ENCODE measurements at places on chromosomes 4 and X.

DNA sequence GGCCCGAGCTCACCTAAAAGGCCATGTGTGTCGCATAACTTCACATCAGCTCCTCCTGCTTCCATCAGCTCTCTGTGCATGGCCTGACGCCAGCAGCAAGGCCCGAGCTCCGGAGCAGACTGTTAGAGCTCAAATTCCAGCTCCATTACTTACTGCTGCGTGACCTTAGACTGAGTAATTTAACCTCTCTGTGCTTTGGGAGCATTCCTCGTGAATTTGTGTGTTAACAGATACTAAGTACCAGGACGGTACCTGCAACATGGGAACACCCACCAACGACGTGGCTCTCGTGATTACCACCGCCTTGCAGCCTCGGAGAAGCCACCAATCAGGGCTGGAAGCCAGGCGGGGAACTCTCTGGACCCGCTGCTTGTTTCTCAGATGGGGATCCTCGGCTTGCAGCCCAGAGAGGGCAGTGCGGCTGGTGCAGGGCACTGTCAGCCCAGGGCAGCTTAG lies 12.9 kb downstream of the LETM1 start:
- no peak for DNase-seq

DNA sequence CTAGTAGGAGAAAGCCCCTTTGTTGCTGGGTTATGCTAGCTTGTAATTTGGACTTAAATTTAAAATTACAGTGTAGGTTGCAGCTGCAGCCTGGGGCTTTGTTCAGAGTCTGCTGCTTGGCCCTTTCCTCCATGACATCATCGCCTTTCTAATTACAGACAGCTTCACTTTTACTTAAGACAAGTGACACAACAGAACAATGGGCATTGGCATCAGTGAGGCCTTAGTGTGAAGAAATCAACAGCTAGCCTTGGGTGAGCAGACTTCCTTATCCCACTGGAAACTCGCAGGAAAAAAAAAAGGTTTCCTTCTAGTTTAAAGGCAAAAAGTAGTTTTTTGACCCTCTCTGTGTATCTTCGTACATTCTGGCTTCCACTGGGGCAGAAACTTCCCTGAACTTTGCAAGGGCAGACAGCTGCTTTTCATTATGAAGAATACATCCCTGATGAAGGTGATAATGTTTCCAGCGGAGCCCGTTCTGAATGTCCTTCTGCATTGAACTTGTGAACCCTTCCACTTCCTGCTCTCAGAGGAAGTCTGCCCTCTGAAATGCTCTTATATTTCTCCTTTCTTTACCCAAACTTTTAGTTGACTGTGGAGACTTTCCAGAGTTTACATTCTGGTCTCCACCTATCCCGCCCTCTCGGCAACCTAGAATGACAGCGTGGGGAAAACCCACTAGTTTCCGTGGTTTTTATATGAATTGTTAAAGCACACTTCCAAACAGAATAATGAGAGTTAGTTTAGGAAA lies 123.2 kb upstream of the FAM9C start:
- no peak for DNase-seq

GRCh38 chrX:69951753-69952152 lies 98.0 kb downstream of the AWAT2 start:
- DNase-seq: no peak

- no peak for DNase-seq
These were observed 62.8 kb downstream of the BEX3 start for GRCh38 chrX:103439161-103439560.

GRCh38 chr4:48543796-48544195 lies 53.7 kb downstream of the ZAR1 start:
- no peak for DNase-seq

GRCh38 chrX:108511721-108512120 lies 72.1 kb downstream of the COL4A5 start:
- DNase-seq: no peak

- no peak for DNase-seq
These were observed 33.0 kb downstream of the GSTCD start for GRCh38 chr4:105741548-105741947.

GRCh38 chrX:110402850-110403221 lies 44.2 kb downstream of the RTL9 start:
- DNase-seq: no peak

DNA sequence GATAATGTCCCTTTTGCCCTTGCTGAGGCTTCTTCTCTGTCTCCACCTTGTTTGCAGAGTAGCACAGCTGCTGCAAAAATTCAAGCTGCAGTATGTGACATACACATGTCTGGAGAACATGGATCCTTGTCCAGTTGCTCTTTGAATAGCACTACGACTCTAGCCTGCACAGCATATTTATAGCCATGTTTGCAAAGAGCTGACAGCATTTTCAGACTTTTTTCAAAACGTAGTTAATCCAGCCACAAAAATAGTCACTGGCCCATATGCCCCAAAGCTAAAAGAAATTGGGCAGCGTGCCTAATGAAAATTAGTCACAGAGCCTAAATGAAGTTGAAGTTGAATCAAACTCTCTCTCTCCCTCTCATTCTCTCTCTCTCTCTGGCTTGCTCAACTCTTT lies 17.5 kb downstream of the SLC16A2 start:
- DNase-seq: no peak

DNA sequence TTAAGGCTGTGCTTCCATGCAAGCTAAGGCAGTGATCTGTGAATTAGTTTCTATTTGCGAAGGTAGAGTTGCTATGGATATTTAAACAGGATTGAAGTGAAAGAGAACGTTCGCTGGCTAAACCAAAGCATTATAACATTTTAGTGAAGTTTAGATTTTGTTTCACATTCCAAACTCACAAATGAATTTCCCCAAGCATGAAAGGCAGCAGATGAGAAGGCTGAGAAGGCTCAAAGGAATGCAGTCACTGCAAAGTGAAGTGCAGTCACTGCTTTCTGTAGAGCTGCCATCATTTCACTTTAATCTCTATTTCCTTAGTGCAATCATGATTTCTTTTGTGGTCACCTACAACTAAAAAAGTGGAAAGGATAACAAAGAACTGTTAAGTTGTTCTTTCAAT lies 334.7 kb upstream of the NR3C2 start:
- no peak for DNase-seq

GRCh38 chr4:101102114-101102742 lies 245.1 kb downstream of the PPP3CA start:
- DNase-seq: no peak

GRCh38 chr4:6288342-6288741 lies 18.7 kb downstream of the WFS1 start:
- no peak for DNase-seq

DNA sequence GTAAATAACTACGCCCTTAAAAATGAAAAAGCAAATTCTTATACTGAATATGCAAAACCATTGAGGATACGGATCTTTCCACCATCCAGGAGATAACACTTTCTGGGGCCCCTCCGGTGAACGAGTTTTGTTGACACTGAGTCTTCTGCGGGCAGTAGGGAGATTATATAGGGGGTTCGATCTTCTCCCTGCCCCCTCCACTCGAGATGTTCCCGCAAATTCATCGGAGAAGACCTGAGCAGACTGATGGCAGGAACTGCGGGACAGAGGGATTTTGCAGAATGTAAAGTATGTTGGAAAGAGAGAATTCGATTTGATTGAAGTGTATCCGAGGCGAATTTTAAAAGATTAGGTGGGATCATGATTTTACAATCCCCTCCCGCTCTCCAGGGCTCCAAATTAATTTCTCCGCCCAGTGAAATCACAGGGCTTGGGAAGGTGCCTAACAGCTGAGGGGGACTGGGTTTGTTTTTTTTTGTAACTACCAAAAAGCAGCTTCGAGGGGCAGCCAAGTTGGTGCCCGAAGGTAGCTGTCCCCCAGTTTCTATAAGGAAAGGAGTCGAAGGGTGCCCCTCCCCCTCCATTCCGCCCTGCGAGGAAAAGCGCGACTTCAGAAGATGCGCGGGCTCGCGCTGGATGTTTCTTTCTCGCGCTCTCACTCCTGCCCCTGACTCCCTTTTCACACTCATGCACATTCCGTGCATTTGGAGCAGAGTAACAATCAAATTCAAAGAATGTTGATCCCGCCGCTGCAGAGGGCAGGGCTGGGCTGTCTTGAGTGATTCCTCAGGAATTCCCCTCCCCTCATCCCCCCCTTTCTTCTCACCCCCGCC lies 1.2 kb downstream of the TMEM255A start:
- DNase-seq: no peak
